ENCODE measurements at places on chromosomes 11 and 22.

GRCh38 chr11:8167796-8168195 is 1.0 kb downstream of the RIC3 start:
- no peak for DNase-seq

DNA sequence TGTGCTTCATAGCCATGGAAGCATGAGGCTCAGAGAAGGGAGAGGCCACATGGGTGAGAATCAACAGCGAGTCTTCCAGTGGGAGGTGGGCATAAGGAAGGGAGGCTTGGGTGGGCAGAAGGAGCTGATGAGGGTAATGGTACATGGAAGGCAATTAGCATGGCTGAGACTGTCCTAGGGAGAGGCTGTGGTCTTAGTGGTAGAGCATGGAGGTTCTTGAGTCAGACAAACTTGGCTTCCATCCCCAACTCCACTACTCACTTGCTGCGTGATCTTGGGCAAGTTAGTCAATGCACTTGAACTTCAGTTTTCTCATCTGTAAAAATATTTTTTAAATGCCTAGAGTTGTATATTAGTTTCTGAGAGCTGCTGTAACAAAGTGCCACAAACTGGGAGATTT is 227.2 kb upstream of the E2F8 start:
- no peak for DNase-seq

- DNase-seq: no peak
These were observed 106.8 kb downstream of the MICAL3 start for GRCh38 chr22:17917490-17917983.

GRCh38 chr11:66242095-66242765 is 26.2 kb upstream of the RAB1B start:
- DNase-seq: no peak

GRCh38 chr22:42560781-42561180 is 7.0 kb downstream of the SERHL2 start:
- no peak for DNase-seq

GRCh38 chr22:50699756-50700386 is 27.2 kb downstream of the SHANK3 start:
- no peak for DNase-seq

DNA sequence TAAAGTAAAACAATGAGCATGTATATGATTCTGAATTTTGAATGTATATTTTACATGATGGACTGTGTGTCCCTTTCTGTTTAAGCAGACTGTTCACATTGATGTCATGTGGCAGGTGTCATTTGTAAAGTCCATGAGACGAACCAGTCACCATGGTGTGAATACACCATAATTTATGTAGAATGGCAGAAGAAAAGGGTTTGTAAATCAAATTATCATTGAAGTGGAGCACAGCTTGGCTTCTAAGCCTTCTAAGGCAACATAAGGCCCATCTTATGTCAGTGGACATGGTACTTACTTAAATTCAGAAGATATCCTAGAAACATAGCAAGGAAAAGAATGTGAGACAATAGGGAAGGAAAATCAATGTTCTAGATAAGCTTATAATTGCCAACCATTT is 4.4 kb downstream of the MAP6 start:
- no peak for DNase-seq

GRCh38 chr11:85517272-85517671 is 109.9 kb downstream of the DLG2 start:
- no peak for DNase-seq

- DNase-seq: no peak
These were observed 5.1 kb upstream of the ENDOD1 start for GRCh38 chr11:95084509-95084908.

DNA sequence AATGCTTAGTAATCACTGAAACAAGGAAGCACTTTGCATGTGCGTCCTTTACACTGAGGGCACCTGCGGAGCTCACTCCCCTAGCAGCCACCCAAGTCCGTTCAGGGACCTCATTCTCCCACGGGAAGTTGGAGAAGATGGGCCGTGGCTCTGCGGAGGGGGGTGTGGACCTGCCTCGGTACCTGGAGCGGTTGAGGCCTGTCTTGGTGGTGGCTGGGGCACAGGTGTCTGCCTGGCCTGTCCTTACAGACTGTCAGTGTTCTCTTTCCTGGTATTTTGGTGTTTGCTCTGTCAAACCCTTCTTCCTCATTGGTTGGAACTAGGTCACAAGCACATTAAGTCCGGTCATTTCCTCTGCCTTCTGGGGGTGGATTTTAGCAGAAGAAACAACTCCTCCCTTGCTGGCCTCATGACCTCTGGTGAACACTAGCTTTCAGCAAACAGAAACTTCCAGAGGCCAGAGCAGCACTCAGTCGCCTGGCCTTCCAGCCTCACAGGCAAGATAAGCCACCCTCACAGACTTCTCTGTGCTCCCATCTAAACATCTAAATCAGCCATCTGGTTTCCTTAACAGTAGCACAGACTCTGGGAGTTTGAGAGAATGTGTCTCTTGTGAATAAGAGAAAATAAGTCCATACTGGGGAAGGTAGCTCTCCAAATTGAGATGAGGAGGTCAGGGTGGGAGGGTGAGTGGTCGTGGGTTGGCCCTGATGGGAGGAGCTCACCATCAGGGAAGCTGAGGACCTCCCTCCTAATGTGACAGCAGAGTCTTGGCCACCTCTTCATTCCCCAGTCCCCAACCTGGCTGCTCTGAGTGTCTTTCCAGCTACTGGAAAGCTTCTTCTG is 8.6 kb downstream of the SNAP29 start:
- DNase-seq: no peak

GRCh38 chr11:72232260-72233055 is 7.9 kb downstream of the INPPL1 start:
- DNase-seq: no peak

DNA sequence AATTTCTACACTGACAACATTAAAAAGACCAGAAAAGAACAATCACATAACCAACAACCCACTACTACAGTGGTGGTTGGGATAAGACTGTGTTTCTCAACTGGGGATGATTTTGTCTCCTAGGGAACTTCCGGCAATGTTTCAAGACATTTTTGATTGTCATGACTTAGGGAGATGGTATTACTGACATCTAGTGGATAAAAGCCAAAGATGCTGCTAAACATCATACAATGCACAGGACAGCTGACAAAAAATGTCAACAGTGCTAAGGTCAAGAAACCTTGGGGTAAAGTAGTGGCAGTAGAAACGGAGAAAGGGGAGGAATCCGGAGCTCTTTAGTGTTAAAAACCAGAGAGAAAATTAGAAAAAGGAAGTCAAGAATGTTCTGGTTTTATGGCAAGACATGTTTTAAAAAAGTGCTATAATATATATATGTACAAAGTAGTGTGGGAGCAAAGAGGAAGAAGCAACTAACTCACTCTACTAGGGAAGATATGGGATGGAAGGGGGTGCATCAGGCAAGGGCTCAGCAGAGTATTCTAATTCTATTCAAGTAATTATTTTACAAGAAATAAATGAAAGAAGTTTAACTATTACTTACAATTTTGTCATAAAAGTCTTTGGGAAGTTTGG is 37.2 kb downstream of the CKAP5 start:
- DNase-seq: no peak
